Left hindlimb (tissue), 1 donor: ENCODE measurements at places on chromosomes 7 and 10.

DNA sequence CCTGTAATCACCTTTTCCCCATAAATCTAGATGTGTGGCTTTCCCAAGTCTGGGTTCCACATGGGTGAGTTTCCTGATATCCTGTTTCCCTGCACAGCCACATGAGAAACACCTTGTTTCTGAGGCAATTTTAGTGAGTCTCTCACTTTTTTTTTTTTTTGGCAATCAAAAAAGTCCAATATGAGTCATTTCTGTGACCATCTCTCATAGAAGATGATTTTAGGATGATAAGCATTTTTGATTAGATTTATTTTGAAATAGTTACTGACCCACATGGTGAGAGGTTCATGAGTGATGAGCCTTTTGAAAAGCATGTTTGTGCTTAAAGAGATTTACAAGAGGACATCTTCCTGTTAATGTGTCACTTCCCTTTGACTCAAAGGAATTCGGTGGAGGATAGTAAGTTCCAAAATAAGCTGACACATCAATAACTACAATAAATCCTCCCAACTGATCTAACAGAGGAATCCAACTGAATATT lies 464.0 kb downstream of the INHBA start:
- no peak for DNase-seq

GRCh38 chr7:126370038-126370668 lies 882.6 kb downstream of the GRM8 start:
- no peak for DNase-seq

GRCh38 chr7:107972075-107972482 lies 30.9 kb downstream of the LAMB1 start:
- DNase-seq: peak; percentile 65

DNA sequence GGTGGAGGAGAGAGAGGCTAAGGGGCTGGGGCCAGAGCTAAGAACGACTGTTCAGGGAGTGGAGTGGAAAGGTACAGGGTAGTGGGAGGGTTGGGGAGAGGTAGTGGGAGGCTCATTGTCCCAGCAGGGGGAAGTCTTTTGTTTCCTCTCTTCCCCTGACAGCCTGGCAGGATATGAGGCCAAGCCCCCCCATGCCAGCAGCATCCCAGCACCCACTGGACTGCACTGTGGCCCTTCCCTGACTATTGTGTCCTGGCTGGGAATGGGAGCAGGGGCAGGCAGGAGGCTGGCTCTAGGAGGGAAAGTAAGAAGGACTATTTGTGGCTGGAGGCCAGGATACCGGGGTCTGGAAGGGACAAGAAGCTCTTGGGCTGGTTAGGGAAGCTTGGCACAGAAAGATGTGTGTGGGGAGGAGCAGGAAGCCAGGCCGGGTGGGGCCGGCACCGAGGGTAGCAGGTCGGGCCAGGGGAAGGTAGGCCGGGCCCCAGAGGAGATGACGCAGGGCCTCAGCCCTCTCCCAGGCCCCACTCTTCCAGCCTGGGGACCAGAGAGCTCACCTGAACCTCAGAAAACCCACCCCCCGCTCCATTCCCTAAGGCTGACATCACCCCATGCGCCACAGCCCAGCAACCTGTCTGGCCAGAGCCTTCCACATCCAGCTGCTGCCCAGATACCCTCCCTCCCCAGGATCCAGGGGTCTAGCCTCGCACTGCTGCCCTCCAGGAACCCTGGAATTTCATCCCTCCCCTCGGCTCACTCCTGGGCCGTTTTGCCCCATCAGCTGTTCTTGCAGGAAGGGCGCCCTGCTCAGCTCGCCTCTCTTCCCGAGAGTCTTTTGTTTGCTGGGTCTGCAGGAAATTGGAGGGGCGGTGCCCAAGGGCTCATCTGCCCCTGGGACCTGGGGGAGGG lies 8.8 kb upstream of the EPHB4 start:
- DNase-seq: peak; percentile 74

DNA sequence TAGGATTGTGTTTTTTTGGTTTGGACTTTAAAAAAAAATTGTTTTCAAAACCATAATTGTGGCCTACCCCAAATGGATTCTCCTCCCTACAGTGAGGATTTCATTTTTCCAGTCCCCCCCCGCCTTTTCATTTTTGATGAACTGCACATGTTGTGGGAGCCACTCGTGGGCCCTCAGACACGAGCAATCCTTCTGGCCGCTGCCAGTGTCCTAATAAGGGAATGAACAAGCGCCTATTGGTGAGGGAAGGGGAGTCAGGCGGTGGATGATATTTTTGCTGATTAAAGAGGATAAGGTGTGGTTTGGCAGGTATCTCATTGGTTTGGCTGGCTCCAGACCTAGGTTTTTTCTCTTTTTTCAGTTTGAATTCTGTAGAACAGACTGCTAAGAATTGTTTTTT lies 78.7 kb upstream of the AGBL3 start:
- no peak for DNase-seq

DNA sequence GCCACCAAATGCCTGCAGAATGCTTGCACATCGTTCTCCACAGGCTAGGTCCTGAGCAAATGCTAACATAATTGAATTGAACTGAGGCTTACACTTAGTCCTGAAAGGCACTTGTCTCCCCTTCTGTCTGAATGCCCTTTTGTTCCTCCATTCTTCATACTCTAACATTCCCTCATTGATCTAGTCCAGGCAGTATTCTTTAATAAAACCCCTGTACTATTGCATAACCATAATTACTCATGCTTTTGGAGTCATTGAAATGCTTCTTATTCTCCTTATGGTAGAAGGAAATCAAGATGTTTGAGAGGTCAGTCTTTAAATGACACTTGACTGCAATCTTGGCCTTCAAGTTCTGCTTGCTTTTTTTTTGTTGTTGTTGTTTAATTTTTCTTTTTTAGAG lies 7.1 kb downstream of the PI4K2A start:
- no peak for DNase-seq

GRCh38 chr10:9792181-9792580 lies 1225.5 kb upstream of the CELF2 start:
- DNase-seq: no peak

- DNase-seq: no peak
Measured at GRCh38 chr7:145313551-145313950, 477.7 kb upstream of the TPK1 start.

GRCh38 chr7:92976931-92977330 lies 140.6 kb upstream of the CDK6 start:
- DNase-seq: no peak

DNA sequence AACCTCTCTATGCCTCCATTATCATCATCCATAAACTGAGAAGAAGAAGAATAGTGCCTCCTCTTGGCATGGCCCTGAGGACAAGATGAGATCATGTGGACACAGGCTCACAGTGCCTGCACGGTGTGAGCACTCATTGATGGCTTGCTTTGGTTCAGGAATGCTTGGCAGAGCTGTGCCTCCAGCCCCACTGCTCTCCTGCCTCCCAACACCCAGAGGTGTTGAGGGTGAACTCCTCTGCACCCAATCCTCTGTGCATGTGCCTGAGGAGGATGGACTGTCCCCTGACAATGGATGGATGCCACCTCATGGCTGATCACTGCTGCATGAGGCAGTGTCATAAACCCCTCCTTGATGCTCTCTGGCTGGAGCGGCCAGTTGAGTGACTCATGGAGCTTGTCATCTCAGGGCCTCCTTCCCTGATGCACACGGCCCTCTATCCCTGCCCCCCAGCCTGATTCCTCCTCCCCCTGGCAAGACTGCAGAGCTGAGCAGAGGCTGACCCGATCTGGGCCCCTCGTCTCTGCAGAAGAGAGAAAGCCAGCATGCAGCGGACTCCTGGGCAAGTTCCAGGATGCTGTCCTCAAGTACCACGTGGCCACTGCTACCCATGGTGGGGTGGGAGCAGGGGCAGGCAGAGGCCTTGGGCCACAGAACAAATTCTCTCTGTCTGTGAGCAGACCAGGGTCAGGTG lies 136.3 kb downstream of the KCNMA1 start:
- DNase-seq: peak; percentile 83

DNA sequence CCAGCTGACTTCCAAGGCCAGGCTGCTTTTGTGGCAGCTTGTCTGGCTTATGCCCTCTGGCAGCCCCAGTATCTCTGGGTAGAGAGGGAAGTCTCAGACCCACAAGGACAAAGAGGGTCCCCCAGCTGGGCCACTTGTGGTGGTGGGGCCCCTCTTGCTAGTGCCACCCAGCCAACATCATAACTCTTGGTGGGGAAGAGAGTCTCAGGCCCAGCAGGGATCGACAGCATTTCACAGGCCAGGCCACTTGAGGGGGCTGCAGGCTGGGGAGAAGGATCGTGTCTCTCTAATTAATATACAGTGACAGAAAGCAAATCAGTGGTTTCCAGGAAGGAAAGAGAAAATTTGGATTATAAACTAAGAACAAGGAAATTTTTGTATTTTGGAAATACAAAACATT lies 76.0 kb downstream of the TYW1B start:
- no peak for DNase-seq

DNA sequence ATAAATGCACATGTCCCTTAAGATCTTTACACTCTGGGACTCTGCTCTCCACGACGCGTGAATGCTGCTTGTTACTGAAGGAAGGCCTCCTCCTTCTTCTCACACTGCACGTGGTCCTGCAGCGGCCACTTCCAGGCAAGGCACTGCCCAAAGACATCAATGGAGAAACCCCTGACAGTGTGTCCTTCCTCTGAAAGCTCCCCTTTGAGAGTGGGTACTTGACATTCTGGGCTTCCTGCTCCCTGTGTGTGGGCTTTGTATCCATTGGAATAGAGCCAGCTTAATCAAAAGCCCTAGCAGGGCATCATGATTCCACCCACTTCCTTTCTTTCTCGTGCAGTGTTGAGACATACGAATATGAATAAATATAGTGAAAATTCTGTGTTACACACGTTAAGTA lies 69.7 kb upstream of the STK17A start:
- DNase-seq: no peak

DNA sequence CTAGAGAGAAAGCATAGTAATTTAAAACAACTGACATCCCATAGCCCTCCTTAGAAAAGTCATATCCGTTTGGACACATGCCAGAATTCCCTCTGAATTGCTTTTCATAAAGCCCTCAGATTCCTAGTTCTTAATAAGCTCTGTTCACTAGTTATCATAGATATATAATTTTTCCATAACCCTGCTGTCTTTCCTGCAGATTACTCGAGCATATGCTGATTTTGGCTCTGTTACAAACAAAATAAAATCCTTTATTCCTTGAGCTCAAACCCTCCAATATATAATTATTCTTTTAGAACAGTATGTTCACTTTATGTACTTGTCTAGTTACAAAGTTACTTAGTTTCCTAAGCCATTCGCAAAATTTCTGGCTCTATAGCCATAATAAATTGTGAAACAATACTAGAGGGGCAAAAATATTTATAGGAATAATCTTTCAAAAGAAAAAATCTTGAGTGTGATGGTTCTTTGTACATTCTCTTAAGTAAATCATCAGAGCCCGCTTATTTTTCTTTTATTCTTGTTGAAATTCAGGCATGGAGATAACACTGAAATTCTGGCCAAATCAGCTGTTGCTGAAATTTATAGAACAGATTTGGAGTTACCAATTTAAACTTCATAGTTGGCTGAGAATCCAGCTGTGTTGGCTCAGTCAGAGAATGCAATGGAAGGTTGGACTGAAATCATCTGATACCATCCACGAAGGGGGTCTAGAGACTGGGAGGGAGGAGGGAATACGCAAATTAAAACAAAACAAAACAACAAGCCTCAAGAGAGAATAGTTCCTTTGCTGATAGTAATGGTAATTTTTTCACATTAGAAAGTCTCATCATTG lies 146.1 kb upstream of the TMEM196 start:
- DNase-seq: no peak

GRCh38 chr7:70787286-70787685 lies 344.7 kb upstream of the GALNT17 start:
- no peak for DNase-seq

DNA sequence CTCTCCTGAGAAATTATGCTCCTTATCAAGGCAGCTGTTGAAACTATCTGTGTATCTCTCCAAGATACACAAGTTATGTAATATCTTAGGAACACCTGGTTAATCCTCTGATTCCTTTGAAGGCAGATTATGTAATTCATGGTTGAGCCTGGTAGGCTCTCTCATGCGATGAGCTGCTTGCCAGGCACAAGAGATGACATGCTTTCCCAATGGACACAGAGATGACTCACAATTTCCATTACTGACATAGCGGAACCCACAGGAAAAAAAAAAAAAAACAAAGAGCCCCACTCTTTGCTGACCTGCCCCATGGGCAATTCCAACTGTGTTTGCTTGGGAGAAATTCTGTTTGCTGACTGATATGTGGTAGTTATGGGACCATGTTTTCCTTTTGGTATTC lies 736.4 kb upstream of the PHF14 start:
- no peak for DNase-seq

DNA sequence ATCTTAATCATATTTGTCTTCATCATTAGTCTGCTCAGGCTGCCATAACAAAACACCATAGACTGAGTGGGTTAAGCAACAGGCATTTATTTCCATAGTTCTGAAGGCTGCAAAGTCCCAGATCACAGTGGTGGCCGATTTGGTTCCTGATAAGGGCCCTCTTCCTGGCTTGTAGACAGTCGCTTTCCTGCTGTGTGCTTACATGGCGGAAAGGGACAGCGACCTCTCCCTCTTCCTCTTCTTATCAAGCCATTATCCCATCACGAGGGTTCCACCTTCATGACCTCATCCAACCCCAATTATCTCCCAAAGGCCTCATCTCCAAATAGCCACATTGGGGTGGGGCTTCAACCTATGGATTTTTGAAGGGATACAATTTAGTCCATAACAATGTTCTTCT lies 84.0 kb downstream of the LYZL1 start:
- no peak for DNase-seq

DNA sequence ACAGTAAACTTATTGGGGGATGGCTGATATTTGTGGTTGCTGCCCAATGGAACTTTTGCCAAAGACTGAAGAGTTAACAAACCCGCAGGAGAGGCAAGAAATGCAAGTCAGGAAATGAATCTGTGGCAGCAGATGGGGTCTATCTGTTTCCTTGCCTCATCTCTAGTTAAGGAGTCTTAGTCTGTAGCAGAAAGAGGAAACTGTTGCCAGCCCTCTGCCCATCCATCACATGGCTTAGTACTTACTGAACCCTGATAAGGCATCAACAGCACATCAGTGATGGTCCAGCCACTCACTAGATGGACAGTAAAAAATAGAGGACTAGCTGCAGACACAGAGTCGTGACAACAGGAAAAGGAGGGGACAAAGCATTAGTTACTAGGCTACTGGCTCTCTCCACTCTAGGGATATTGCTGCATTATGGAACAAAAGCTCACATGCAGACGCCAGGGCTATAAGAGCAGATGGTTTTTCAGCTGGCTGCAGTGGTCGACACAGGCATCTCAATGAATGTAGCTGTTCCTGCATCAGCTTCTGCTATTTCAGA lies 614.7 kb downstream of the PARD3 start:
- DNase-seq: no peak

GRCh38 chr7:51543801-51544553 lies 227.4 kb upstream of the COBL start:
- no peak for DNase-seq

DNA sequence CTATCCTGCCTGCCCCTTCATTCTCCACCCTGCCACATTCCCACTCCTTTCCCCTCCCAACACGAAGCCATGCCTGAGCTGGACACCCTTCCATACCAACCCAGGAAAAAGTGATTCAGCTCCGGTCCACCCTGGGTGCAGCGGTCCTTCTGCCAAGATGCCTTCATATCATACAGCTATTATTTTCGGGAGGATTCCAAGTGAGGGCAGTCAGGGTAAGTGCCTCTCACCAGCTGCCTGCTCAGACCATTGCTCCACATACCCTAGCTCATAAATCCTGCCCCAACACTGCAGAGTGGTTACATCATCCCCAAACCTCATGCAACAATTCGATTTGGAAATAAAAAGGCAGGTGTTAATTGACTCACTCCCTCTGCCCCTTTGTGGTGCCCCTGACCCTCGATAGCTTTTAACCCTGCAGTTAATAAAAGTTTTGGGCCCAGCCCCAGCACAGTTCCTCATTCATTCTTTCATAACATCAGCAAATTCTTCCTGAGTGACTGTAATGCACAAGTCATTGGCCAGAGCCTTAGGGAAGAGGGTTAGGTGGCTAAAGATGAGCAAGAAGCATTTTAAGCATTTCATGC lies 42.6 kb downstream of the ZNF503 start:
- no peak for DNase-seq
